Omental fat pad (tissue), 4 donors: ENCODE measurements at places on chromosomes 2 and 18.

DNA sequence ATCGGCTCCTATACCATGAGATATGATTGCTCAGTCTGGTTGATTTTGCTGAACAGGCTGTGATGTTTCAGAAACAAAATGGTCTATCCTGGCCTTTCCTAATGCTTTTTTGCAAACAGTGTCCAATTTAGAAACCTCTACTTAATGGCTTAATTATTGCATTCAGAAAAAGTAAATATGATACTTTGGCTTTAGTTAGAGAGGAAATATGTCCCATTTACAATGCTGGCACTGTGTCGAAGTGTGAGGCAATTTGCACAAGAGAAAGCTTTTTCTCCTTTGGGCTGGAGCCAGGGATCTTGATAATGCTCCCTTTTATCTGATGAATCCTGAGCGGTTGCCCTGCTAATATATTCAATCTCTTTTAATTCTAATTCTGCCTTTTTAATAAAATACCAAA, 418.9 kb downstream of the EPHA4 start:
- DNase-seq: no peak

- no peak for DNase-seq
Observed at GRCh38 chr2:177164131-177164530, 48.5 kb upstream of the HNRNPA3 start.

GRCh38 chr18:35178260-35178659, 62.6 kb upstream of the ZNF397 start:
- DNase-seq: no peak

DNA sequence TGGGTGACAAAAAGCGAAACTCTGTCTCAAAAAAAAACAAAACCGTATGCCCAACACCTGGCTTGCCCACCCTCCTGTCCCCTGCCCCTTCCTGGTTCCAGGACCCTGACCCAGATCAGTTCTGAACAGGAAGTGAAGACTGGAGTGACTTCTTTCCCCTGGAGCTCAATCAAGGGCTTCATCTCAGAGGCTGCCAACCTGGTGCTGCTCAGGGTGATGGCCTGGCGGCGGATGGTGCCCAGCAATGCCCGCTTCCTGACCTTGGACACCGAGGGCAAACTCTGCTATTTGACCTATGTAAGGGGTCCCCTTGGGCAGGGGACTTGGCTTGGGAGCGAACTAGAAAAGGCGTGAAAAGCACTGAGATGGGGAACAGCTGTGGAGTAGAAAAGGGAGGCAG, 5.9 kb downstream of the CATIP start:
- DNase-seq: no peak

DNA sequence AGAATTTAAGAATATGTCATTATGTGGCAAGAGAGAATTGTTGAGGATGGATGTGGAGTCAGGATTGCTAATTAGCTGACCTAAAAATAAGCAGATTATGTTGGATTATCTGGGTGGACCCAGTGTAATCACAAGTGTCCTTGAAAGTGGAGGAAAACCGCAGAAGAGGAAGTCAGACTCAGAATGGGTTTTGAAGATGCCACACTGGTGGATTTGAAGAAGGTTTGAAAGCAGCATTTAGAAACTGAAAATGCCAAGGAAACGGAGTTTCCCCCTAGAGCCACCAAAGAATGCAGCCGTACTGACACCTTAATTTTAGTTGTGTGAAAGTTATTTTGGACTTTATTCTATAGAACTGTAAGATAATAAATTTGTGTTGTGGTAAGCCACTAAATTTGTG, 41.6 kb upstream of the DPP10 start:
- no peak for DNase-seq

DNA sequence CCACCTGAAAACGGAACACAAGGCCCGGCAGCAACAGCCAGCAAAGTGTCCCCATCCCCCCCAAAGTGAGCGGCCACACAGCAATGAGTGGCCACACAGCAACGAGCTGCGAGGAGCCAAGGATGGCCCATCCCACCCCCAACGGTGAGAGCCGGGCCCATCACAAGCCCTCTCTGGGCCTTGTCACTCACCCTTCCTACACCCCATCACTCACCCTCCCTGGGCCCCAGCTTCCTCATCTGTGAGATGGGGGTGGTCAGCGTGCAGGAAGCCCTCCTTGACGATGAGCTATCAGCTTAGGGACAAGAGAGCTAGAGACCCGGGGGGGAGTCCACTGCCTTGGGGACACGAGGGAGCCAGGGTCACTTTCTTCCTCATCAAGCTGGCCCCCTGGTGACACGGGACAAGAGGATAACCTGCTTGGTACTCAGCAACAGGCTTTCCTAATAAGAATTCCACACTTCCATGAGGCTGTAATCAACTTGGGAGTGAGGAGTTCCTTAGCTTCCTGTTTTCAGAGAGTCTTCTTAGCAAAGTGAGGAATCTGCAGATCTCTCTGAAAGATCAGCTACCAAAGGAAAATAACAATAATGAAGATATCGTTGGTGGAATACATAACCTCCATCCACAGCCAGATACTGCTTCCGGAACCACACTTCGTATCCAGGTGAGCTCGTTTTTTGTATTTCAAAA, 92.8 kb downstream of the HDAC4 start:
- no peak for DNase-seq
